ENCODE measurements at places on chromosomes 6 and 20. TPM values are rescaled to one million over a fixed set of nuclear protein-coding genes. Genes with fewer than 3 reads are reported as not detected.

The OR2B2 gene
- total RNA-seq: not detected

The RIPPLY2 gene
- not detected for total RNA-seq

The EHMT2 gene
- 76.8 TPM for total RNA-seq

The CST7 gene
- total RNA-seq: not detected

The NT5E gene
- not detected for total RNA-seq

The LBP gene
- not detected for total RNA-seq

The CALHM4 gene
- not detected for total RNA-seq

The PROKR2 gene
- not detected for total RNA-seq

The PTPRA gene
- 54.9 TPM for total RNA-seq

The COX4I2 gene
- not detected for total RNA-seq

The CD109 gene
- total RNA-seq: 0.08 TPM

The SLC22A16 gene
- not detected for total RNA-seq

The PRDM13 gene
- not detected for total RNA-seq

The FILIP1 gene
- not detected for total RNA-seq

The NQO2 gene
- total RNA-seq: 9.9 TPM

The MRPS10 gene
- total RNA-seq: 44.6 TPM

The SIRPG gene
- total RNA-seq: not detected

All from OCI-LY7 (cell line).